Activated naive CD4-positive, alpha-beta T cell treated with Interleukin-2 at 50 U/mL for 16 hours (primary cell): ENCODE measurements at places on chromosomes 5 and 9.

GRCh38 chr5:129963359-129963758 lies 59.1 kb downstream of the CHSY3 start:
- no peak for DNase-seq

- DNase-seq, result no peak
Measured at GRCh38 chr5:94901191-94901979, 282.9 kb downstream of the SLF1 start.

DNA sequence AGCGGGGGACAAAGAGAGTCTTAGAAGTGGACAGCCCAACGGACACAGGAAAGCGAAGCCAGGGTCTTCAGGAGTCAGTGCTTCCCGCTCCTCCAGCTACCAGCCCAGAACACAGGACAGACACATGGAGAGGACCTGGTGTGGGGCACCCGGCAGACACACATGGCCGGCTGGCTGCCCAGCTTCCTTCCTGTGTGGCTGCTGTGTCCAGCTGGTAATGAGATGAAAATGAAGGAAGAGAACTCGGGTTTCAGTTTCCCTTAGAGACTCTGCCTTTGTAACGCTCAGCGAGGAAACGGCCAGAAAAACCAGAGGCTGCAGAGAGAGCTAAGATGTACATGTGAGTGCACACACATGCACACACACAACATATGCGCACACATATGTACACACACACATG lies 87.5 kb downstream of the SECISBP2 start:
- DNase-seq, result no peak

GRCh38 chr9:133538176-133538575 lies 3.7 kb downstream of the ADAMTSL2 start:
- no peak for DNase-seq

DNA sequence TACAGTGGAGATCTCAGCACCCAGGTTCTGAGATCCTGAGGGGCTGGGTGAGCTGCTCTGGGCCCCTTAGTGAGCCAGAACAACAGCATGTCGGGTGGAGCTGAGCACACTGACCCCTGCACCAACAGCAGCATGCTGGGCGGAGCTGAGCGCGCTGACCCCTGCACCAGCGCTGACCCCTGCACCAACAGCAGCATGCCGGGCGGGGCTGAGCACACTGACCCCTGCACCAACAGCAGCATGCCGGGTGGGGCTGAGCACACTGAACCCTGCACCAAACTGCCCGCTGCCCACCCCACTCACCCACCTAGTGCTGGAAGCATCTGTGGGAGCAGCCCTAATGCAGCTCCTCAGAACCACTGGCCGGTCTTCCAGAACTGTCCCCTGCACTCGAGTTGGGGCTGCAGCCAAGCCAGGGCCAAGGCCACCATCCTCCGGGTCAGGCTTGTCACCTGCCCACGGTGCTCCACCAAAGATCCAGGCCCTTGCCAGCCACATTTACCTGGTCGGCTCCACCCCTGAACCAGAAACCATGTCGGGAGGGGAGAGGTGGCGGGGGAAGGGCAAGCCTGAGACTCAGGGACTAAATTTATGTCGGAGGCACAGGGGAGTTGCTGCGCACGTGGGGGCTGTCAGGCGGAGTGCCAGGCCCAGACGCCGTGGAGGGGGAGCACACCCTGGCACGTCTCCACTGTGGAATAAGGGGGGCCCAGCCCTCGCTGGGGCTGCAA lies 80.3 kb downstream of the ADAMTS2 start:
- no peak for DNase-seq
